Stimulated activated CD8-positive, alpha-beta memory T cell treated with anti-CD3 and anti-CD28 coated beads, Interleukin-15, amount 100 ng/mL, for 24 hours (primary cell): ENCODE measurements at places on chromosomes 7 and 10.

GRCh38 chr7:67916571-67917436 is 920.2 kb downstream of the TYW1 start:
- no peak for DNase-seq

DNA sequence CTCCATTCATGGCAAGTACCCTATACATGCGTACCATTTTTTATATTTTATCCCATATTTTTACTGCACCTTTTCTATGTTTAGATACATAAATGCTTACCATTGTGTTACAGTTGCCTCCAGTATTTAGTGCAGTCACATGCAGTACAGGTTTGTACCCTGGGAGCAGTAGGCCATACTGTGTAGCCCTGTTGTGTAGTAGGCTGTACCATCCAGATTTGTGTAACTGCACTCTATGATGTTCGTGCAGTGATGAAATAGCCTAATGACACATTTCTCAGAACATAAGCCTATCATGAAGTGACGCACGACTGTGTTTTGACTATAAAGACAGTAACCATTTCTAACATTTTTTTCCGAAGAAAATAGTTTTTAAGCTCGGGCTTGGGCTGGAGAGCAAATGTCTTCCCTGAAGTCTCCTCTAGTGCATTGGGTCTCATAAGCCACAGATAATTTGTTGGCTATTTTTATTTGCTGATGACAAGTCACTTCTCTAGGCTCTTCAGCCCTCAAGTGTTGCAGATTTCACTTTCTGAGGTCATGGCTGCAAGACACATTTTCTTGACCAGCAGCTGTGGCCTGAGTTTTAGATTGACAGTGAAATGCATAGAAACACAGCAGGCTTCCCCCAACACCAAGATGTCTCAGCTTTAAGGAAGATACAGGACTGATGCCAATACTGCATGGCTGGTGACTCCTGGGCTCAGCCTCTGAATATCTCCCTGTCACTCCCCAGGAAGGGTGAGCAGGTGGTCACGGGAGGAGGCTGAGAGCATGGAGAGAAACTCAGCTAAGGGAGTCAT is 26.9 kb downstream of the EPDR1 start:
- DNase-seq = no peak

DNA sequence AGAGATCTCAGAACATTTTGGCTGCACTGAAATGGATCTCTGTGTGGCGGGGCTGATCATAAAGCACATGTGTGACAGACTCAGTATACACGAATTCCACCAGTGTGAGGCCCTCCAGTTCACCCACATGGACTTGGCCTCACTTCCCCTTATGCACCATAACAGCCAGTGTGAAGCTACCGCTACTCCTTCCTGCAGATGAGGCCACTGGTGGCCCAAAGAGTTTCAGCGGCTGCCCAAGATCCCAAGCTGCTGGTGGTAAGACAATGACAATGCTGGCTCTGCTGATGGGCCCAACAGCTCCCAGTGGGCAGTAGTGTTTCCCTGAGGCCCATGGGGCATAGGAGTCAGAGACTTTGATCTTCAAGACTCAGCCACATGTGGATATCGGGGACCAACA is 21.0 kb upstream of the C10orf71 start:
- DNase-seq = no peak

DNA sequence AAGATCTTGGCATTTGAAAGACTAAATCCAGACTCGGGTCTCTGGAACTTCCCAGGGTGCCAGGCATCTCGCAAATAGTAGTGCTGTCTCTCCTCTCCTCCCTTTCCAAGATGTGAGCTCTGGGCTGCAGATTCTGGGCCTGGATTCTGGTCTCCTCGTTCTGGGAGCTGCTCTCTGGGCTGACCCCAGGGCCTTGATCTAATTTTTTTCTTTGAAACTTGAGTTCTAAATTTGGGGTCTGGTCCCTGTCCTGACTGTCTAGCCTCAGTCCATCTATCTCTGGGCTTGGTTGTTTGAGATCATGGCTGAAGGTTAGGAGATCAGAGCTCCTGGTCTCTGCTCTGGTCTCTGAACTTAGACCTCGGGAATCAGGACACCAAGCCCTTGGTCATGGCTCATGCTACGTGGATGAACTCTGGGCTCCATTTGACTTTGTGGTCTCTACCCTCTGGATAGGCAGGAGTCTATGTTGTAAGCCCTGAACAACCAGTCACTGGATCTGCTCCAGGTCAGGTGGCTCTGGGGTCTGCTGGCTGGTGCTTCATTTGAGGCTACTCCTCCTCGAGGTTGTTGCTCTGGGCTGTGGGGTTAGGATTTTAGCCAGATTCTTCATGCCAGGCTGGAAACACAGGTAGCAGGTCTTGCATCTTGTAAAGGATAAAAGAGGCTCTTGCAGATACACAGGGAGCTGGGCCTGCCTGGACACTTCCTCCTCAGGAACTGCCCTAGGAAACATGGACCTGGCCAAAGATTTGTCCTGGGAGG is 8.0 kb upstream of the MBL2 start:
- no peak for DNase-seq

DNA sequence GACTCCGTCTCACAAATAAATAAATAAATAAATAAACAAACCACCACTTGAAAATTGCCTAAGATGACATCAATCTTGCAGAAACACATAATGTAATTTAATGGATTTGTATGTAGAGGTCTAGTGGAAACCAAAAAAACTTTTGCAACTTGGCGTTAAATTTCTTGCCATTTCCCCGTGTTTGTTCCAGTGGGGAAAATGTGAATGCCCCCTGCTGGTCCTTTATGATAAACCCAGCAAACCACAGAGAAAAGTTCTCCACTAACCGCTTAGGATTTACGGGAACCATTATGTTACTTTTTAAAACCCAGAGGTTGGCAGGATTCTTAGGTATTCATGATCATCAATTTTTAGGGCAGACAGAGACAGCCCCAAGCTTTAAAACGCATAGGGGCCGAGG is 32.5 kb downstream of the LAMB4 start:
- DNase-seq = no peak

DNA sequence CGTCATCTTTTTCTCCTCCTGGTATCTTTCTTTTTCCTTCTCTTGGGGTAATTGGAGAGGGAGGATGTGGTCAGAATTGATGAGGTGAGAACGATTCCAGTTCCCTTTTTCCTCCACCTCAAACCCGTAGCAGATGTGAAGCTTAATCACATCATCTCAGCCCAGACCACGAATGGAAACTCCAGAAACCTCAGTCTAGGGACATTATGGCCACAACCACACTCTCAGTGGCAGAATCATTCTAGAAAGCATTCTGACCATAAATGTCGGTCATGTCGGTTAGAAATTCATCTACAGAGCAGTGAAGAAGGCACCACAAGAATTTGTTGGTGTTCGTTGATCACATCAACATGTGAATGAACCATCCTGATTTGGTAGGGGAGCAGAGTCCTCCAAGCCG is 78.7 kb downstream of the GATA3 start:
- no peak for DNase-seq

- DNase-seq = no peak
These were observed 108.6 kb upstream of the TAC1 start for GRCh38 chr7:97623333-97623732.

GRCh38 chr10:74825371-74826141 is 844 bp upstream of the KAT6B start:
- no peak for DNase-seq

DNA sequence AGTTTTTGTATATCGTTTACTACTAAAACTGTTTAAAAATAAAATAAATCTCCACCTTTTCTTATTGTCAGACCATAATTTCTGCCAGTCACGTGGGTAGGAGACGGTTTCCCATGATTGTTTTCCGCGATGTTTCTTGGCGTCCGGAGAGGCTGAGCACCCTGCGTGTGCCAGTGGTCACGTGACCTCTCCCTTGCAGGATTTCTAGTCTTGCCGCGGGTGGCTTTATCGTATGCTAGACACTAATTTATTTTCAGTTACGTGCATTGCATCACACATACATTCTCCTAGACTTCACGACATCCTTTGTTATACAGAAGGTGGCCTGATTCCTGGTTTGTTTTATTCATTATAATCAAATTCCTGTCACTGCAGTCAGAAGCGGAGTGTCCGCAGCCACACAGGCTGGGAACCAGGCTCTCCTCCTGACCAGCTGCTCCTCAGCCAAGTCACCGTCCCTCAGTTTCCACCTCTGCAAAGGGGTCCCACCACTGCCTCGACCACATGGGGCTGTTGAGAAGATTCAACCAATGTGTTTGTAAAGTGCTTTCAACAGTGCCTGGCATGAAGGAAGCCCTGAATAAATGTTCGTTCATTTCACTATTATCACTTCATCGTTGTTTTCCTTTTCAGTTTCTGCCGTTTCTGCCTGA is 203.2 kb upstream of the PPP2R2D start:
- DNase-seq = no peak

DNA sequence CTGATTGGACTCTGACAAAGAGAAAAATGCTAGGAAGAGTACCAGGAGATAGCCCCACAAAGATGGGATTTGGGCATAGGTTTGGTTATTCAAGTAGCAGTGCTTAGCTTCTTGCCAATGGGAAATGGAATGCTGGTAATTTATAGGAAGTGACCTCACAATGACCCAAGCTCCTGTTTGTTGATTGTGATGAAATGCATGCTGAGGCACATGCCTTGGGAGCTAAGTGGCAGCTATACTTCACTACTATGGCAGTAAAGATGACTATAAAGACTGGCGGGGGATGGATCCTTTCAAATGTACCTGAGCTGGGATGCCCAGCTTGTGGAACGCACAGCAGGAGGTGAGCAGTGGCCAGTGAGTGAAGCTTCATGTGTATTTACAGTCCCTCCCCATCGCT is 153.8 kb downstream of the ZNF22 start:
- no peak for DNase-seq

GRCh38 chr10:63549810-63550209 is 28.6 kb downstream of the REEP3 start:
- DNase-seq = no peak

GRCh38 chr7:7496311-7496710 is 39.4 kb downstream of the COL28A1 start:
- DNase-seq = no peak

DNA sequence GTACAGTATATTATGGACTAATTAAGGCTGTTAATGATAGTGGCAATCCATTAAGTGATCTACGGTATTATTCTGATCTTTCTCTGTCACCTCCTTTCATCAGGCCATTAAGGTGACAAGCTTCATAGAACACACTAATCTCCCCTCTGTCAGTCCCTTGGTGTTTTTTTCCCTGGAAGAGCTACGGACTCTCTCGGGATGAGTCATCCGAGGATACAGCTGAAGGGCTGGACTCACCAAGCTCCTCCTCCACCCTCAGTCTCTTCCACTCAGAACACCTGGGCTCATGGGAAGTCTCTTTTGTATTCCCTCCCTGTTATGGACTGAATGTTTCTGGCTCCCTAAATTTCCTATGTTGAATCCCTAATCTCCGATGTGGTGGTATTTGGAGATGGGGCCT is 69.8 kb upstream of the PLXNA4 start:
- DNase-seq = no peak

- no peak for DNase-seq
These were observed at the start of gene ADRB1 for GRCh38 chr10:114043532-114044246. ADRB1 (plus strand) TSS chr10:114043866; CDS start chr10:114044133, 267 bp downstream.

- no peak for DNase-seq
These were observed 107.8 kb downstream of the GALNT17 start for GRCh38 chr7:71239586-71240268.

- DNase-seq = no peak
These were observed 55.3 kb upstream of the KAT6B start for GRCh38 chr10:74771054-74771453.

DNA sequence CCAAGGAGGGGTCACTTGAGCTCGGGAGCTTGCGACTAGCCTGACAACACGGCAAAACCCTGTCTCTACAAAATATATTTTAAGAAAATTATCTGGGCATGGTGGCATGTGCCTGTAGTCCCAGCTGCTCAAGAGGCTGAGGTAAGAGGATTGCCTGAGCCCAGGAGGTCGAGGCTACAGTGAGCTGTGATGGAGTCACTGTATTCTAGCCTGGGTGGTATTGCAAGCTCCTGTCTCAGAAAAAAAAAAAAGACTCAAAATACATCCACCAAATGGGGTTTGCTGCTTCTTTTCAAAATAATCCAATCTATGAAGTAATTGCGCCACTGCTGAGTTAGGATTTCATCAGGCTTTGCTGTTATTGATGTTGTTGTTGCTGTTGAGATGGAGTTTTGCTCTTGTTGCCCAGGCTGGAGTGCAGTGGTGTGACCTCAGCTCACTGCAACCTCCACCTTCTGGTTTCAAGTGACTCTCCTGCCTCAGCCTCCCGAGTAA is 11.1 kb upstream of the VIM start:
- DNase-seq = no peak

DNA sequence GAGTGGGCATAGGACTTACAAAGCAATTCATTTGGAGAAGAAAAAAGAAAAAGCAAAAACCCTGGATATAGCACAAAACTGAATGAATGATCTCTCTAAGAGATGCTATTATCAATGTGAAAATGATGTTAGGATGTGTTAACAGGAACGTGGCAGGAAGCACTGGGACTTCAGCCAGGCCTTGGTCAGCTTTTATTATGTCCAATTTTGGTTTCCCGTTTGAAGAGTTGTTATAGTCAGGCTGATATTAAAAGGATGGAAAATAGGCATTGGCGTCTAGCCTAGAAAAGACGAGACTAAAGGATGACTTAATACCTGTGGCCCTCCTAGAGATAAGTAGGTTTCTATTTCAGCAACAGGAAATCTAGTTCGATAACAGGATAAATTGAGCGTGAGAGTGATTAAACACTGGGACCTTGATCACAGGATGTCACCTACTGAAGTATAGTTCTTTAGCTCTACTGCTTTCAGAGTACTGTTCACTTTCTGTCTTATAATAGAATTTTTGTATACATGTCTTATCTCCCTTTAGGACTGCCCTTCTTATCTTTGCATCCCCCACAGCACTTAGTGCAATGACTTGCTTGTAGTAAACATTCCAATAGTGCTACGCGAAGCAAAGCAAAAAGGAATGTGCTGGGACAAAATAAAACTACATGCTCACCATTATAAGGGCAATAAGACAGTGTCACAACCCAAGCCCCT is 99.8 kb upstream of the AGBL3 start:
- DNase-seq = no peak

DNA sequence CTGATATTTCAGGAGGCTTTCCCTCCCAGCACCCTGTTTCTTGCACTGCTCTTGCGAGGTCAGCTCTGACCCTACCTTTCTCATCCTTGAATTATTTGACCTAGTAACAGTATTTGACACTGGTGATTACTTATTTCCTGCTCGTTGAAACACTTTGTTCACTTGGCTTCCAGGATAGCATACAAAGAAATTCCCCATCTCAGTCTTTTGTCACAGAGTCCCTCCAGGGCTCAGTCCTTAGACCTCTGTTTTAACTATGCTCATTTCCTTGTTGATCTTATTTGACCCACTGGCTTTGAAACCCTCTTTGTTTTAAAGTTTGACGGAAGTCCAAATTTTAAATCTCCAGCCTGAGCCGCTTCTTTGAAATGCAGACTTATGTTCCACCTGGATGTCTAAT is 29.9 kb downstream of the BMPR1A start:
- DNase-seq = no peak

GRCh38 chr7:82423446-82423845 is 20.1 kb downstream of the CACNA2D1 start:
- DNase-seq = no peak
